ENCODE measurements at places on chromosomes 16 and 17. TPM values are rescaled to one million over a fixed set of nuclear protein-coding genes. Genes with fewer than 3 reads are reported as not detected.

SP6 gene
- 2.2 TPM for total RNA-seq

CCDC200 gene
- not detected for total RNA-seq

CCL16 gene
- not detected for total RNA-seq

TP53TG3B gene
- not detected for total RNA-seq

CCL3 gene
- total RNA-seq: not detected

RDM1 gene
- total RNA-seq: 1.4 TPM

HOXB9 gene
- total RNA-seq: not detected

P3H4 gene
- total RNA-seq: 49.9 TPM

KRTAP1-5 gene
- not detected for total RNA-seq

C17orf50 gene
- total RNA-seq: not detected

HES7 gene
- 1.5 TPM for total RNA-seq

FA2H gene
- 1.9 TPM for total RNA-seq

TEX19 gene
- total RNA-seq: not detected

LUC7L3 gene
- total RNA-seq: 14.2 TPM

CRK gene
- 165 TPM for total RNA-seq

SCNN1G gene
- 0.85 TPM for total RNA-seq

TNP2 gene
- total RNA-seq: not detected

CCDC40 gene
- total RNA-seq: 0.43 TPM

WFIKKN1 gene
- total RNA-seq: 0.21 TPM

KRT40 gene
- total RNA-seq: not detected

C16orf54 gene
- not detected for total RNA-seq

TMEM231 gene
- total RNA-seq: 7.7 TPM

ARL6IP1 gene
- total RNA-seq: 230 TPM

KRTAP4-9 gene
- total RNA-seq: not detected

IGF2BP1 gene
- 0.24 TPM for total RNA-seq

NECAB2 gene
- not detected for total RNA-seq

MEFV gene
- not detected for total RNA-seq

PYDC1 gene
- total RNA-seq: not detected

TMEM100 gene
- total RNA-seq: not detected

MT4 gene
- total RNA-seq: not detected

ZG16 gene
- not detected for total RNA-seq

CLDN7 gene
- 223 TPM for total RNA-seq

CPD gene
- 219 TPM for total RNA-seq

TSR1 gene
- total RNA-seq: 102 TPM

Measured in tracheal epithelial cell (primary cell).